ENCODE measurements at places on chromosomes 2 and 18. TPM values are rescaled to one million over a fixed set of nuclear protein-coding genes. Genes with fewer than 3 reads are reported as not detected.

SLC14A1 gene
- 2.4 TPM for polyA plus RNA-seq

LYPD6B gene
- 17.0 TPM for polyA plus RNA-seq

CABYR gene
- 15.0 TPM for polyA plus RNA-seq

TXNL1 gene
- 37.4 TPM for polyA plus RNA-seq

GRCh38 chr2:143177096-143177786 lies 48.0 kb downstream of the ARHGAP15 start:
- DNase-seq = no peak
